ENCODE measurements at places on chromosomes 11 and 22.

DNA sequence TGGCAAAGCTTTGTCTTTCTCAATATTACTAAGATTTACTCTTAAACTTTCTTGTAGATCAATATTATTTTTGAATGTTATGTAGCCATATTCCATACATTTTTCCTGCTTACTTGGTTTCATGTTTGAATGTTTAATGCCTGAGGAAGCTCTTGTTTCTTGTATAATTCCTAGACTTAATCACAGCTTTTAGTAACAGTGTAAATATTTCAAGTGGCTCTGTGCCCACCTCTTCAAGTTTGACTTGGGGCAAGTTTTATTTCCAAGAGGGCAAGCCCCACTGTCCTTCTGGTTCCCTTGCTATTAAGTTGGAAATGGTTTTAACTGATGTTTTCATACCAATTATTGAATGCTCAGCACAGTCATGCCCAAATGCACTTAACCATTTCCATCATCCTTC is 1004.1 kb downstream of the OPCML start:
- no peak for DNase-seq

- DNase-seq = no peak
These were observed 17.9 kb downstream of the SIK3 start for GRCh38 chr11:117080370-117080769.

GRCh38 chr11:96114178-96115064 is 190.5 kb upstream of the MTMR2 start:
- no peak for DNase-seq

DNA sequence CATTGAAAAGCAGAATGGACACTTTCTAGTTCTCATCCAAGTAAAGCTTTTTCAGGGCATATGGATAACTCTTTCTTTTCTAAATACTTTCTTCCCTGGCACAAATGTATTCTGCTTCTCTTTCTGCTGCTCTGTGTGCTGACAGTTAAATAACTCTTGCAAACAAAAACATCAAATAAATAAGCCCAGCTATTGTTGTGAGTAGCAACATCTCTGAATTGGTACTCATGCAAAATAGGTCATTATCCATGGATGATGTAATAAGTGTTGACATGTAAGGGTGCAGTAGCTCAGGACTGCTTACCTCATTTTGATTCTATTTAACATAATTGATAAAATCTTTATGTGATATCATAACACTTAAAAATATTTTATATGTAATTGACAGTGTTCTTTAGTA is 164.3 kb downstream of the MSANTD4 start:
- no peak for DNase-seq

DNA sequence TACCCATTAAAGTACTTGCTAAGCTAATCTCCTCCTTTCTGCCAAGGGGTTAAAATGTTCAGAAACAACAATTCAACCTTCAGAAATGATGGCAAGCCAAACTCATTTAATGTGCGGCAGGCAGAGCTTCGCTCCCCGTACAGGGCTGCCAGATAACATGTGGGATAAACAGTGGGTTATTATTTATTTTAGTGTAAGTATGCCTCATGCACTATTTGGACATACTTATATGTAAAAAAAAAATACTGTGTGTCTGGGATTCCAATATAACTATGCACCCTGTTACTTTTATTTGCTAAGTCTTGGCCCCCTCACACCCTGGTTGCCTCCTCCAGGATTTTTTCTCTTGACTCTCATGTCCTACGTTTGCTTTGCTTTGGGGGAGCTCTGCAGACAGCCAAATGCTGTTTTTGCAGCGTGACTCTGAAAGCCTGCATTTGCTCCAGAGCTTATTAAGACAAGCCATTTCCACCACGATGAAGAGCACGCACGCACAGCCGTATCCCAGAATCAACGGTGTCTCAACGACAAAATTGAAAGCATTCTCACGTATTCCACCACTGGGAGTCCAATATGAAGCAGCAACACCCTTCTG is 86.5 kb upstream of the SHANK2 start:
- no peak for DNase-seq

DNA sequence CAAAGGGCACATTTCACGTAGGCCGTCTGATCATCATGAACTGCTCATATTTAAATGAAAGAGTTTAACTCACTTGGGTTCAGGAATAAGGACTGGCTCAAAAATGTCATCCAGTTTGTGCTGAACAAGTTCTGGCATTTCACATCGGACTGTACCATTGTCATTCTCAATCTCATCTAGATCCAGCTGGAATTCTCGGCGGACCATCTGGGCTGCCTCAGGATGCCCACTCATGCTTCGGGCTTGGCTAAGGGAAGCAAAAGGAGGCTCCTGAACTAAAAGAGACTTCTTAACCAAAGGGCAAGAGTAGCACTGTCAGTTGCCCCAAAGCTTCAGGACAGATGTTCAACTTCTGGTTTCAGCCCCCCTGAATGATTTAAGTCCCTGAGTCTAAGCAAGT is 40.2 kb downstream of the F2 start:
- no peak for DNase-seq

GRCh38 chr22:20106205-20106848 is 9.6 kb upstream of the RANBP1 start:
- DNase-seq = no peak

DNA sequence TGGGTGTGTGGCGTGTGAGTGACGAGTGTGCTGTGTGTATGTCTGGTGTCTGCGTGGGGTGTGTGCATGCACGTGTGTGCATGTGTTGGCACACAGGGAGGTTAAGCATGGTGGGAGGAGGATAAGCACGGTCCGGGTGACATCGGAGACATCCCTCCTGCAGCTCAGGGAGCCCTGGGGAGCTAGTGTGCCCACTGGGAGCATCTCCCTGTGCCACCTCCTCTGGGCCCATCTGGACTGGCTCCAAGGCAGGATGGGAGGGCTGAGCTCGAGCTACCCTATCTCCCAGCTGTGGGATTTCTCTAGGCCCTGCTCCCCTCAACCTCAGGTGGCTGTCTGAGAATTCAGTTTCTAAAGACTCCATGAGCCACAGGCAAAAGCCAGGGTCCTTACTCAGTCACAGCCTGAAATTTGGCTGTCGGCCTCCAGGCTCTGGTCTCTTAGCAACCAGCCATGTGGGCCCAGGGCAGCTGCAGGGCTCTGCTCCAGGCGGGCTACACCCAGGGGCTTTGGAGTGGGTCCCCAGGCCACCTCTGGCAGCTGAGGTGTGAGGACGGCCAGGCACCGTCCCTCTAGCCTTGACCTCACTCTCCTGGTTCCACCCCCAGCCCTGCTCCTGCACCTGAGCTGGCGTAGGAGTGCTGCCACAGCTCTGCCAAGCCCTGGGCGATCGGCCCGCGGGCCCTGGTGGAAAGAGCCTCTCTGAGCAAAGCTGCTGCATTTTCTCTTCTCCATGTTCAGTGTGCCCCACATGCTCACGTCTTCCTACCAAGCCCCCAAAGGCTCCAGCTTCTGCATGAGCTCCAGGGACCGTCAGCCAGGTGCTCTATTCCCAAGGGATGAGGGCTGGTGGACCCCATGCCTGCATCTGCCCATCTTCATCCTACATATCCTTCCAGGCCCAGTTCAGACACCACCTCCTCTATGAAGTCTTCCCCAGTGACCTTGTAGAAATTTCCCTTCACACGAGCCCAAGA is 39.7 kb downstream of the RTL6 start:
- no peak for DNase-seq

DNA sequence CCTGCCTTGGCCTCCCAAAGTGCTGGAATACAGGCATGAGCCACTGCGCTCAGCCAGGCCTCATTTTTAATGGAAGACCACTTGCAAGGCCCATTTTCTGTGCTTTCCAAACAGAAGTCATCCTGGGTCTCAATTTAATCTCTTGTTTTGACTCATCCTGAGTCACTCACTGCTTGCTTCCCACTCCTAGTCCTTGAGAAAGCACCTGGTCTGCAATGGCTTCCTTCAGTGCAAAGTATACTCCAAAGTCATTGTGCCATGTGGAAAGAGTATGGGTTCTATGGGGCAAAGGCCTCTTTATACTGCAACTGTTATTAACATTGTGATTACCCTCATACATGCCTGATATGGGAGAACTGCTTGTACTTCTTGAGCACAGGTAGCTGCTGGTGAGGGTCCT is 18.3 kb upstream of the SLC5A1 start:
- DNase-seq = no peak

DNA sequence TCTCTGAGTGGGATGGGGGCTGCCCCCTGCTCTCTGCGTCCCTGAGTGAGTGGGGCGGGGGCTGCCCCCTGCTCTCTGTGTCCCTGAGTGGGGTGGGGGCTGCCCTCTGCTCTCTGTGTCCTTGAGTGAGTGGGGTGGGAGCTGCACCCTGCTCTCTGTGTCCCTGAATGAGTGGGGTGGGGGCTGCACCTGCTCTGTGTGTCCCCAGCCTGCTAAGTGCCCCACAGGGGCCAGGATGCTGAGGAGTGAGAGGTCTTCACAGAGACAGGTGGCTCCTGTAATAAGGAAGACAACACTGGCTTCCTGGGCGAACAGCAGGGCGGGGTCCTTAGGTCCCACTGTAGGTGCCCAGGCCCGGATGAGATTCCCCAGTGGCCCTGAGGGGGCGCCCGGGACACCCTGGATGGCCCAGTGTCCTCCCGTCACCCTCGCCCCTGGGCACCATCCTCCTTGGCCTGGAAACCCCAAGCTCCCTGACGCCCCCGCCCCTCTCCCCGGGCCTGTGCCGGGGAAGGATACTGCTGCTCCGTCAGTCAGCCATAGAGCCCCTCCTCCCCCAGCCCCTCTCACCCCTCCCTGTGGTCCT is 3.8 kb upstream of the CCDC188 start:
- no peak for DNase-seq

- DNase-seq = no peak
These were observed 4.5 kb downstream of the ARVCF start for GRCh38 chr22:20011993-20012740.

DNA sequence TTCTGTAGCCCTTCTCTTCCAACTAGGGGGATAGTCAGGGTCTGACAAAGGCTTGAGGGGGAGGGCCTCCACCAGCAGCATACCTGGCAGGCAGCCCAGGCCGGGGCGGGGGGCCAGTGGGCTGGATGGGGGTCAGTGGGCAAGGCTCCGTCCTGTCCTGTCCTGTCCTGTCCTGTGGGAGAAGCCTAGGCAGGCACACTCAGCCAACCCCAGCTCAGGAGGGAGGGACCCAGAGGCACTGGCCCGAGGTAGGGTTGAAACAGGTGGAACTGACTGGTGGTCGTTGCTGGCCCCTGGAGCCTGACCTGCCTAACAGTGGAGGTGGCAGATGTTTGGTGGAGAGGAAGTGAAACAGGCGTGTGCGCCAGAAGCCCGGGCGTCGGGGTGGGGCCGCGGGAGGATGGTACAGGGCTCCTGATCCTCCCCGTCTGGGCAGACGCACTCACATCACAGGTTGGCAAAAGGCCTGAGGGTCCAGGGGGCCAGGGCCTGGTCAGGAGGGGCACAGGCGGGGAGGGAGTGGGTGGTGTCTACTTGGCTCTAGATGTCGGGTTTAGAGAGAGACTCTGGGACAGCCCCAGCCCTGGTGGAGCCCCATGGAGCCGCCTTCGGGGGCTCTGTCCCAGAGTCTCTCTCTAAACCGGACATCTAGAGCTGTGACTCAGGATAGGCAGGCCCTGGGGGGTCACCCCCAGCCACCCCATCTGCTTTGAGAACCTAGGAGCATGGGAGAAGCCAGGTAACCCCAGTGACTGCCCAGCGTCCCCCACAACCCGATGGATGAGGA is 32.5 kb upstream of the GRAMD4 start:
- peak; percentile 28 for DNase-seq

DNA sequence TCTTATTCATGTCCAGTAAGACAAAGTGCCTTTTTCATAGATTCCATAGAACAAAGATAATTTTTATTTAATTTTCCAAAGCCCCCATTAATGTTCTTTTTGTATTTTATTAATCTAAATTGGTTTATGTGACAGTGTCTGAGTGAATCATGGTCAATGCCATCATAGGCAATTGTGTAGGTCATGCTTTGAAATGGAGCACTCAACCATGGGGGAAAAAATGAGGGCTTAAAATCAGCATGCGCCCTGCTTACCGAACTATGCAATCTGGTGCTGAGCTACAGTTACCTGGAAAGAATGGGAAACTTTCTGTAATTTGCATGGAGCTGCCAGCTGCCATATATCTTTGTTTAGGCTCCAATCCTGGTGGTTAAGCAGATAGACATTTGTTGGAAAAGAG is 28.4 kb upstream of the RAB38 start:
- no peak for DNase-seq

GRCh38 chr11:11211888-11212287 is 141.2 kb downstream of the CSNK2A3 start:
- DNase-seq = no peak

DNA sequence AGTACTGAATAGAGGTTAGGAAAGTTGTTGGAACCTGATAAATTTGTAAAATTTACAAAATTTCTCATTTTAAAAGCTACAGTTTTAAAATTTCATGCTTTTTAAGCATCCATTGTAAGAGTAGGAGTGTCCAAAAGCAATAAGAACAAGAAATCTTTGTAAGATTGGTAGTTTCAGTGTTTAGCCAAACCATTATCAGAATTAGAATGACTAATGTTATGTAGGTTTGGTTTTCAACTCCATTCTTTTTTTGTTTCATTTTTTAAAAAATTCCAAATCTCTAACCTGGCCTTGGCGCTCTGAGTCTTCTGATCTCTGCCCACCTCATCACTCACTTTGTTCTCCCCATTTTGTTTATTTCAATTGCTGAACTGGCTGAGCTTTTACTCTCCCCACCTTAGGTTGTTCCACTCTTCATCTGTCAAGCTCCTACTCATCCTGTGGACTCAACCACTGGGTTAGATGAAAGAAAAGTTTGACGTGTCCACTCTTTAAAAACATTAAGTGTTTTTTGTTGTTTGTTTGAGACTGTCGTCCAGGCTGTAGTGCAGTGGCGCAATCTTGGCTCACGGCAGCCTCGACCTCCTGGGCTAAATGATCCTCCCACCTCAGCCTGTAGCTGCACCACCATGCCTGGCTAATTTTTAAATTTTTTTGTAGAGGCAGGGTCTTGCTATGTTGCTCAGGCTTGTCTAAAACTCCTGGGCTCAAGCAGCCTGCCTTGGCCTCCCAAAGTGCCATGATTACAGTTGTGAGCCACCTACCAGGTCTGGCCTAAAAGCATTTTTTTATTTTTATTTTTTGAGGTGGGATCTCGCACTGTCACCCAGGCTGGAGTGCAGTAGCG is 14.0 kb downstream of the EP300 start:
- no peak for DNase-seq

GRCh38 chr11:10584071-10584501 is 15.6 kb upstream of the LYVE1 start:
- no peak for DNase-seq

DNA sequence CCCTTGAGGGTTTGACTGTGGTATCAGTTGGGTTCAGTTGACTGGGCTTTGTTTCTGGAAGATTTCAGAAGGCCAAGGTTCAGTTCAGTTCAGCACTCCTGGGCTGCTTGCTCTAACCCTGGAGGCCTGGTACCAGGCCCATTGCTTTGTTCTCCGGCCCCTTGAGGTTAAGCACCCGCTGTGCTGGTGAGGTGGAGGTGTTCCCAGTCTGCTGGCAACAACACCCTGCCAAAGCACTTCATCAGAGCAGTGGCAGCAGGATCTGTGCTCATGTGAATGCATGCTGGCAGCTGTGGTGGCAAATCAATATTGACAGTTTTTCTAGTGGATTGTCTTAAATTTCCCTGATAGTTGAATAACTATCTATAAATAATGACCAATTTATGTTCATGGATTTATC is 3.8 kb upstream of the SCGB1D1 start:
- DNase-seq = no peak

All from H9 (cell line).